ENCODE measurements at places on chromosomes 6 and 20.

GRCh38 chr6:109820706-109821350, 129.7 kb downstream of the FIG4 start:
- no peak for DNase-seq

- DNase-seq = no peak
Measured at GRCh38 chr20:64268174-64268573, 12.6 kb downstream of the PCMTD2 start.

GRCh38 chr20:41367393-41367695, 726 bp upstream of the EMILIN3 start:
- DNase-seq = no peak

GRCh38 chr20:50545126-50545525, 34.9 kb downstream of the PTPN1 start:
- DNase-seq = no peak

DNA sequence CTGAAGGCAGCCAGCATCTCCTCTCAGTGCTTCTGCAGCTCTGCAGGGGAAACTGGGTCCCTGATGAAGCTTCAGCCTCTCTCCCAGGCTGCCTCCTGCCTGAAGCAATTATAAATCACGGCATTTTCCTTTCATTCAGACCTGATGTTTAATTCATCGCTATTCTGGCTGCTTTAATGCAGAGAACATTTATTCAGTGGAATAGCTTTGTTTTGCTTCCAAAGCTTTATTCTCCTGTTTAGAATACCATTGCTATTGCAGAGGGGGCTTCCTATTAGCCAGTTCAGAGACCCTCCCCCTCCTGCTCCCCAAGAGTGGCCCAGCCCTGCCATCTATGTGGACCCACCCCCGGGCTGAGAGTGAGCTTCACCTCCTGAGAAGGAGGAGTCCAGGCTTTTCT, 255.6 kb downstream of the LRFN2 start:
- DNase-seq = no peak

GRCh38 chr20:61769286-61769832, 296.3 kb downstream of the TAF4 start:
- DNase-seq = no peak

DNA sequence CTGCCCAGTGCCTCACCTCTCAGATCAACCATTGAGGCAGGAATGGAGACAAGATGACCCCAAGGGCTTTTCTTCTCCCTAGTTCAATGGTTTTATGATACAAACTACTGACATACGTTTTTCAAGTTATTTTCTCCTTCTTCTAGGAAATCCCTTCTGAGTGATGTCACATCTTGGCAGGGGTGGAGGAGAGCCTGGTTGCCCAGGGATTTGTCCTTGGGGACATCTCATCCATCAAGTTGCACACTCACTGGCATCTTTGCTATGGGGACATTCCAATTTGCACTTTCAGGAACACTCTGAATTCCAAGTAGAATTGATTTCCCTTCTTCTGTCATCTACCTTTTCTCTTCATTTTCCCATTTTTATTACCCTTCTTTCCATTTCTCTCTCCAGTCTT, 9.9 kb downstream of the ZFP57 start:
- DNase-seq = no peak

All from activated CD8-positive, alpha-beta memory T cell treated with anti-CD3 and anti-CD28 coated beads for 4 hours (primary cell).